Astrocyte (in vitro differentiated cells and primary cell): ENCODE measurements at places on chromosomes 6 and 20. TPM values are rescaled to one million over a fixed set of nuclear protein-coding genes. Genes with fewer than 3 reads are reported as not detected.

Gene SFTA2
- not detected in 2 replicates for total RNA-seq

Gene MAD2L1BP
- total RNA-seq = 28.0 and 32.2 TPM in 2 replicates

GRCh38 chr6:40778196-40778595 lies 191.0 kb upstream of the LRFN2 start:
- H3K4me1 ChIP-seq = peaks cover 24% of the 10 kb centered on the region
- no peaks in the 10 kb centered on the region for H3K36me3 ChIP-seq
- H3K27me3 ChIP-seq = no peaks in the 10 kb centered on the region
- H3K4me3 ChIP-seq = no peak overlapping the region

DNA sequence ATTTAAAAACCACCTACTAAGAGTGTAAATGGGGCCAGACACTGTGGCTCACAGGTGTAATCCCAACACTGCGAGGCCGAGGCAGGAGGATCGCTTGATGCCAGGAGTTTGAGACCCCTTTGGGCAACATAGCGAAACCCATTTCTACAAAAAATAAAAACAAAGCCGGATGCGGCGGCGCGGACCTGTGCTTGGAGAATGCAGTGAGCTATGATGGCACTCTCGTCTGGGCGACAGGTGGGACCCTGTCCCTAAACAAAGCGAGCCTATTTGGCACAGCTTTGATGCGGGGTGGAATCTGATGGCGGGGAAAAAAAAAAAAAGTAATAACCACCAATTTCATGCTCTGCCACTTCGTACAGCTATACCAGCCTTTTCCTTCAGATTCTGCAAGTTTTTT lies 1.1 kb downstream of the TCP1 start:
- H3K27me3 ChIP-seq = no peaks in the 10 kb centered on the region
- H3K4me3 ChIP-seq = peak overlapping the region; percentile 85
- H3K4me1 ChIP-seq = peaks cover 20% of the 10 kb centered on the region
- peak overlapping the region; percentile 15 for H3K27ac ChIP-seq
- DNase-seq = no peak

Gene PPP1R10
- total RNA-seq = 64.6 and 69.1 TPM in 2 replicates

Gene CNR1
- total RNA-seq = 0.84 and 1.00 TPM in 2 replicates

Gene SLC35D3
- not detected in 2 replicates for total RNA-seq

- no peak overlapping the region for H3K4me3 ChIP-seq
- no peak overlapping the region for H3K27ac ChIP-seq
- H3K27me3 ChIP-seq = no peaks in the 10 kb centered on the region
- no peak for DNase-seq
These were observed 209.8 kb downstream of the TPBG start for GRCh38 chr6:82573254-82573972.

DNA sequence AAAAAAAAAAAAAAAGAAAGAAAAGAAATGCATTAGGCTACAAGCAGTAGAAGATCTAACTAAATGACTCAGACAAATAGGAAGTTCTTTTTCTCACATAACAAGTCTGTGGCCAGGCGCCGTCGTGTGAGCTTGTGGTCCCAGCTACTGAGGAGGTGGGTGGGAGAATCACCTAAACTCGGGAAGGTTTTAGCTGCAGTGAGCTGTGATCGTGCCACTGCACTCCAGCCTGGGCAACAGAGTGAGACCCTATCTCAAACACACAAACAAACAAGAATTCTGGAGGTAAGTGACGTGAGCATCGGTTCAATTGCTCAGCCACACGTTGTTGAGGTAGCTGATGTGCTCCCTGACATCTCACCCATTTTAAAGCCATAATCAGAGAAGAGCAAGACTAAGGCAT lies 37.9 kb upstream of the SLC23A2 start:
- no peaks in the 10 kb centered on the region for H3K36me3 ChIP-seq
- H3K4me3 ChIP-seq = no peak overlapping the region
- H3K27me3 ChIP-seq = no peaks in the 10 kb centered on the region
- H3K27ac ChIP-seq = no peak overlapping the region
- no peak for DNase-seq

- H3K36me3 ChIP-seq = no peaks in the 10 kb centered on the region
- no peaks in the 10 kb centered on the region for H3K27me3 ChIP-seq
- no peak for DNase-seq
- no peaks in the 10 kb centered on the region for H3K4me1 ChIP-seq
- H3K27ac ChIP-seq = no peak overlapping the region
These were observed 447.8 kb upstream of the FLRT3 start for GRCh38 chr20:14785065-14785743.

DNA sequence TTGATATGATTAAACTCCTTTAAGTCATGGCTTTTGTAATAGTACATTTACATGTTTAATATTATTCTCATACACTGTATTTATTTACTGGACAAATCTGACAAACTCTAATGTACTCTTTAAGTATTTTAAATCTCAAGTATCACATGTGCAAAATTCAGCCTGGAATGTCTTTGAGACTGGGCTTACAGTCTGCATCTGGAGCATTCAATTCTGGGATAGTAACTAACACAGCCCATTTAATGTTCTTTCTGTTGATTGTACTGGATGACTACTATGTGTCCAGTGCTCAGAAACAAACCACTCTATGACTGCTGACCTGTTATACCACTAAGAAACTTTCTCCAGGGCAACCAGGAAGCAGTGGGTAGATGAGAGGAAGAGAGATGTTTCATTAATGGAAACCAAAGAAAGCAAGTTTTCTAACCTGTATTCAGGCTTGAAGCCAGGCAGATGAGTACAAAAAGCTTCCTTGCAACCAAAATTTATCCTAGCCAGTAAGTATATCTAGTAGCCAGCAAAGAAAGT lies 26.8 kb downstream of the FBXL4 start:
- no peaks in the 10 kb centered on the region for H3K27me3 ChIP-seq
- H3K4me1 ChIP-seq = no peaks in the 10 kb centered on the region
- no peak overlapping the region for H3K4me3 ChIP-seq
- DNase-seq = no peak

- no peak overlapping the region for H3K27ac ChIP-seq
- no peak overlapping the region for H3K4me3 ChIP-seq
- H3K4me1 ChIP-seq = peaks cover 6% of the 10 kb centered on the region
- H3K36me3 ChIP-seq = no peaks in the 10 kb centered on the region
These were observed 55.0 kb downstream of the TBC1D7 start for GRCh38 chr6:13273202-13273930.

- no peak overlapping the region for H3K4me3 ChIP-seq
- H3K27me3 ChIP-seq = no peaks in the 10 kb centered on the region
- no peak overlapping the region for H3K27ac ChIP-seq
- no peak for DNase-seq
- no peaks in the 10 kb centered on the region for H3K36me3 ChIP-seq
These were observed 96.0 kb upstream of the CCDC28A start for GRCh38 chr6:138677538-138677937.

Gene ADGB
- not detected in 2 replicates for total RNA-seq

- no peak for DNase-seq
- H3K4me1 ChIP-seq = no peaks in the 10 kb centered on the region
- no peak overlapping the region for H3K4me3 ChIP-seq
- H3K27me3 ChIP-seq = no peaks in the 10 kb centered on the region
These were observed 37.6 kb downstream of the TTLL9 start for GRCh38 chr20:31908016-31908415.

- H3K27me3 ChIP-seq = peaks cover 3% of the 10 kb centered on the region
- H3K4me1 ChIP-seq = peaks cover 2% of the 10 kb centered on the region
- H3K36me3 ChIP-seq = no peaks in the 10 kb centered on the region
- DNase-seq = no peak
- H3K4me3 ChIP-seq = peak overlapping the region; percentile 23
These were observed 49.0 kb downstream of the MDGA1 start for GRCh38 chr6:37648465-37649330.

Gene DEFB118
- not detected in 2 replicates for total RNA-seq

Gene BPIFA2
- total RNA-seq = not detected in 2 replicates

Gene GPR63
- total RNA-seq = 1.6 and 1.8 TPM in 2 replicates

GRCh38 chr20:25148181-25148981 lies 47.1 kb upstream of the ENTPD6 start:
- H3K4me3 ChIP-seq = peak overlapping the region; percentile 49
- H3K36me3 ChIP-seq = no peaks in the 10 kb centered on the region
- DNase-seq = peak; percentile 31
- H3K4me1 ChIP-seq = peaks cover 2% of the 10 kb centered on the region

- H3K27ac ChIP-seq = no peak overlapping the region
- DNase-seq = no peak
- no peaks in the 10 kb centered on the region for H3K27me3 ChIP-seq
- H3K36me3 ChIP-seq = no peaks in the 10 kb centered on the region
- H3K4me1 ChIP-seq = peaks cover 22% of the 10 kb centered on the region
- no peak overlapping the region for H3K4me3 ChIP-seq
These were observed 109.4 kb upstream of the KCNG1 start for GRCh38 chr20:51132279-51132678.
